Stimulated activated CD4-positive, alpha-beta T cell treated with anti-CD3 and anti-CD28 coated beads, Interleukin-4, amount 100 ng/mL, for 4 hours (primary cell): ENCODE measurements at places on chromosomes 4 and X.

DNA sequence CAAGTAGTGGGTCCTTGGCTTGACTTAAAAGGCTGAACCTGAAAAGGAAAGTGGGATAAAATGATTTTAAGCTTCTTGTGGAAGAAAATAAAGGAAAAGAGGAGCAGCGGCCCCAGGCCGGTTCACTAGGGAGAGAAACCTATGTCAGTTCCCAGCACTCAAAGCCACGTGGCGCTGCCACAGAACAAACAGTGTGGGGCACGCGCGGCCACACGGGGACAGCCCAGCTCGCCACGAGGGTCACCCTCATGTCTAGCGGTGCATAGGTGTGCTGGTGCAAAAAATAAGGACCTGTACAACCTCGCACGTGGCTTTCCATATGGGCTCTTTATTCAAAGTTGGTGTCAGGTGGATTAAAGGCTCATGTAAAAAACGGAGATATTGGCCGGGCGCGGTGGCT, 17.1 kb downstream of the MSANTD1 start:
- DNase-seq: no peak

- DNase-seq: no peak
Observed at GRCh38 chrX:37302569-37302968, 46.6 kb upstream of the PRRG1 start.

GRCh38 chr4:145680902-145681301, 956 bp downstream of the C4orf51 start:
- DNase-seq: no peak

DNA sequence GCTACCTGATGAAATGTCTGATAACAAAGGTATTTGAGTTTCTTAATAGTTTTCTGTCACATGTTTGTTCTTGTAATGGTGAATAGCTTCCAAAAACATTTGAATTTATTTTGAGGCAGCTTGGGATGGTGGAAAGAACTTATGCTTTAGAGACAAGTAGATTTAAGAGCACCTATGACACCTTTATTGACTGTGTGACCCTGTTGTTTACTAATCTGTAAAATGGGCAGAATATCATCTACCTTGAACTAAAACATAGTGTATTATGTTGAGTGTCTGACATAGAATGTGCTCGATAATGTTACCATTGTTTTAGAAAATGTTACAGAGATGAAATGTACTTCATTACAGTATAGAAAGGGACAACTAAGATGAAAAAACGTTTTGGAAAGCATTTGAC, 24.9 kb downstream of the STAG2 start:
- no peak for DNase-seq

- no peak for DNase-seq
Observed at GRCh38 chrX:149877636-149878035, 3.3 kb upstream of the MAGEA8 start.

DNA sequence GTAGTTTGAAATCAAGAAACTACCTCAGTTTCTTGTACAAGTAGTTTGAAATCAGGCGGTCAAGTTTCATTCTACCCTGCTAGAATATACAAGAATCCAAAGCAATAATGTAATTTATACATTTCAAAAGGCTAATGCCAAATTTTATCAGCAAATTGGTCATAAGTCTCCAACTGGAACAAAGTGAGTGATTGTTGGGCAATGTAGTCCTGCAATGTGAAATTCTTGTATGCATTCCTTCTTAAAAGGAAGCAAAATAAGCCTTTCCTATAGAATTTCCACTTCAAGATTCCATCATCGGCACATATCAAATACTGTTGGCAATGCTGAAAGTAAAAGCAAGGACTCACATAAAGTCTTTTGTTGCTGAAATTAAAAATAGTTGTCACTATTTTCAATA, 334.9 kb downstream of the IL1RAPL1 start:
- no peak for DNase-seq

- DNase-seq: no peak
Observed at GRCh38 chr4:89773805-89774204, 63.2 kb downstream of the SNCA start.

- DNase-seq: no peak
Observed at GRCh38 chr4:118753685-118754084, 68.5 kb downstream of the METTL14 start.

GRCh38 chr4:165437691-165438090, 58.9 kb downstream of the CPE start:
- DNase-seq: no peak

DNA sequence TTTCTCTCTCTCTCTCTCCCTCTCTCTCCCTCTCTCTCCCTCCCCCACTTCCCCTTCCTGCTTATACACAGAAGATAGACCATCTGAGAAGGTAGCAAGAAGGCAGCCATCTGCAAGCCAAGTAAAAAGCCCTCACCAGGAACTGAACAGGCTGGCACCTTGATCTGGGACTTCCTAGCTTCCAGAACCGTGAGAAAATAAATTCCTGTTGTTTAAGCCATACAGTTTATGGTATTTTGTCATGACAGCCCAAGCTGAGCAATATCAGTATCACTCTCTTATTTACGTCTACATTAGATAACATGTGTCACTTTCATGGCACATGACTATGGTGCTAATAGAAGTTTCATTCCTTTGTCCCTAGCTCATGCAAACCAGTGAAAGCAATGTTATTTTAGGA, 581.1 kb downstream of the INPP4B start:
- DNase-seq: no peak

GRCh38 chr4:155377276-155377675, 511 bp upstream of the MAP9 start:
- no peak for DNase-seq

- DNase-seq: no peak
Observed at GRCh38 chrX:46072791-46073190, 472.4 kb downstream of the ZNF674 start.

DNA sequence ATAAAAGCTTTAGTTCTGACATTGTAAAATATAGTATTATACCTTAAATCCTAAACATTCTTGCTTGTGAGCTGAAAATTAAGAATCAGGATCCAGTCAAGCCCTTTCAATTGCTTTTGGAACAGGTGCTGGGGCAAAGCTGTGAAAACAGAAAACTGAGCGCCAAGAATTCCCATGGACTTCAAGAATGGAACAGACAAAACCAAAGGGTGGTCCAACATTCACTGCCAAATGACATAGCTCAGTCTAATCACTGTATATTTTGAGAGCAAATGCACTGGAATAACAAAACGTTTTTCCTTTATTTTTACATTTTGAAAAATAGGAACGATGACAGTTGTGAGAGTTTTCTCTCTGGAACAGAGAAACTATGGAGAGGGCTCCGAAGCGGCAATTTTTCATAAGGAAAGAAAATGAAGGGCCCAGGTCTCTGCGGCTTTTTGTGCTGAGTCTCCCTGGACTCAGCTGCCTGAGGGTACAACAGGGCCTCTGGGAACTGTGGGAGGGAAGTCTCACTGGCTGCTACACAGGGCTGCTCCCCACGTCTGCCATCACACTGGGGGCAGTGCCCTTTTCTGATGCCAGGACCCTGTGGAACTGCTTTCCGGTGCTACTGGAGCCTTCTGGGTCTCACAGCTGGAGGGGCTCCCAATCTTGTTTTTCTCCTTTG, 56.0 kb upstream of the BMPR1B start:
- DNase-seq: no peak

GRCh38 chrX:150508451-150509367, 59.7 kb upstream of the MTM1 start:
- DNase-seq: no peak

DNA sequence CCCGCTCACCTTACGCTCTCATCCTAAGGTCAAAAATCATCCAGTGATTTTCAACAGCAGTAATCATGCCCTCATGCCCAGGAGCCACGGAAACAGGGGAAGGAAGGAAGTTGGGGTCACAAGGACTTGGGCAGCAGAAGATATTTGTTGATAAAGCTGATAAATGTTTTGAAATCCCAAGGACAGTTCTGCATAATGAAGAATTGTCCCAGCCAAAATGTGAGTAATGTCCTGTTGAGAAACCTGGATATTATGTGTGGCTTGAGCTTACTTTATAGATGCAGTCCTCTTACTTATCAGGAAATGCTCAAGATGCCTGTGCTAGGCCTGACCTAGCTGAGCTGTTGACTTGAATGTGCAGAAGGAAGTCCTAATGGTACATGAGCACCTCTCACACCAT, 263.0 kb upstream of the ZFP42 start:
- DNase-seq: no peak

- DNase-seq: no peak
Observed at GRCh38 chrX:51456814-51457213, 39.6 kb downstream of the NUDT11 start.

GRCh38 chr4:99915449-99915848, 21.2 kb upstream of the LAMTOR3 start:
- DNase-seq: no peak

GRCh38 chr4:66357316-66357715, 687.0 kb upstream of the EPHA5 start:
- no peak for DNase-seq

DNA sequence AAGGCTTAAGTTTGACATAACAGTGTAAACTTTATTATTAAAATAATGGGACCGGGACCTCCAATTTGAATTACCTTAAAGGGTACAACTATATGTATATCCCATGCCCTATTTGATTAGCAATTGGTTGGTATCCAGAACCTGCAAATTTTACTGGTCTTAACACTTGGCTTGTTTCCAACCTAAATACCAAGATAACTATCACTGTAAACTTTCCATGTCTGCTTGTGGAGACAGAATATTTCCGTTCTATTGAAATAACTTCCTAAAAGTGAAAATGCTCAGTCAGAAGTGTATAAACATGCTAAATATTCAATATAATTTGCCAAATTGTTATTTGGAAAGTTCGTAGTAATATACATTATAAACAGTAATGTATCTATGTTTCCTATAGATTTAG, 154.0 kb downstream of the TMEM47 start:
- no peak for DNase-seq

DNA sequence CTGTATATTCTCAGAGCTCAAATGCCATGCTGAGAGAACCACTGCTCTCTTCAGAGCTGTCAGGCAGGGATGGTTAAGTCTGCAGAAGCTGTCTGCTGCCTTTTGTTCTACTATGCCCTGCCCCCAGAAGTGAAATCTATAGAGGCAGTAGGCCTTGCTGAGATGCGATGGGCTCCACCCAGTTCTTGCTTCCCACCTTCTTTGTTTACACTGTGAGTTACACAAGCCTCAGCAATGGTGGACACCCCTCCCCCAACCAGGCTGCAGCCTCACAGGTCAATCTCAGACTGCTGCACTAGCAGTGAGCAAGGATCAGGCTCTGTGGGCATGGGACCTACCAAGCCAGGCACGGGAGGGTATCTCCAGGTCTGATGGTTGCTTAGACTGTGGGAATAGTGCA, 271.6 kb downstream of the CENPC start:
- DNase-seq: no peak

- no peak for DNase-seq
Observed at GRCh38 chrX:68307769-68308168, 125.5 kb downstream of the OPHN1 start.

DNA sequence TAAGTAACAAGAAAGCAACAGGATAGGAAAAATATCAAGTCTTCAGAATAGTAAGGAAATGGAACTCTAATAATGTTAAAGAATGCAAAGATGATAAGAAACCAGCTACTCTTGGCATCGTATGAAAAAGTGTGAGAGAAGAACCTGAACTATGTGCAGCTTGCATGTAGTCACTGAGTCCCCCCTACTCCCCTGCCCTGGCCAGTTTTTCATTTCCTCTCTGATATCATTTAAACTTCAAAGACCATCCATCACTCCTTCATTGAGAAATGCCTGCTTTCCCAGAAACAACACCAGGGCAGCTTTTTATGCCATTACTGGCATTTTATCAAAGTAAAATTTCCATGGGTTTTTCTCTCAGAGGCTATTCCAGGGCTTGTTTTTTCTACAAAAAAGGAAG, 28.1 kb downstream of the INPP4B start:
- no peak for DNase-seq

DNA sequence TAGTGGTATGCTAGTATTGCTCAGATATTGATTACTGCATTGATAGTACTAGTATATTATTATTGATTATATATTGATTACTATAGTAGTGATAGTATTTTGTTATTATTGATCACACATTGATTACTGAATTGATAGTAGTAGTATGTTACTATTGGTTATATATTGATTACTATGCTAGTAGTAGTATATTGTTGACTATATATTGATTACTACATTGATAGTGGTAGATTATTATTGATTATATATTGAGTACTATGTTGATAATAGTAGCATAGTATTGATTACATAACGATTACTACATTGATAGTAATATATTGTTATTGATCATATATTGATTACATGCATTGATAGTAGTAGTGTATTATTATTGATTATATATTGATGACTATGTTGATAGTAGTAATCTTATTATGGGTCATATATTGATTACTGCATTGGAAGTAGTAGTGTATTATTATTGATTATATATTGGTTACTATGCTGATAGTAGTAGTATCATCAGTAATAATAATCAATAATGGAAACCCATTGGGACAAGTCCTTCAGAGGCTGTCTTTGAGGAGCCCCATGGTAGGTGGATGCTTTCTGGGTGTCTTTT, 30.6 kb downstream of the GYG2 start:
- DNase-seq: no peak

DNA sequence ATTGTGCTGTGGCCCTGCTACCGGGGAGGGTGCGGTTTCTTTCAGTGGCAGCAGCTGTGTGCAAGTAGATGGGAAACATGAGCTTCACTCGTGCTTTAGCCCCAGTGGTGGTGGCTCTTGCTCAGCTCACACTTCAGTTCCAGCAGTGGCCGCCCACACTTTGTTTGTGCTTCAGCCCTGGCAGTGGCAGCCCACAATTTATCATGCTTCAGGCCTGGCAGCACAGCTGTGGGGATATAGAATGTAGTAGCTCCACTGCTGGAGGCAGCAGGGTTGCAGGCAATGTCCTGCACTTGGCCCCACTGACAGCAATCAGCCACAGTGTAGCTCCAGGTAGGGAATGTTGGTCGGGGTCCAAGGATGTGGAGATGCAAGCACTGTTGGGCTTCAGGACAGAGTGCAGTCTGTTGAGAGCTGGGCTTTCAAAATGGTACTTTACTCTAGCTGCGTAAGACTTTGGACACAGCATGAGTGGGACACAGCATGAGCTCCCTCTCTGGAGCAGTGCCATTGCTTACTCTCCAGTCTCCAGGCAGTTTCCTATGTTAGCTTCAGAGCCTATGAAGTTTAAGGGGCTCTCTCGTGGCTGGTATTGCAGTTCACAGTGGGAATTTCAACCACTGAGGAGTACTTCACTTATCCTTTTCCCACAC, 413.1 kb downstream of the PDGFC start:
- no peak for DNase-seq
